ENCODE measurements at places on chromosomes 13 and 19.
A peak's percentile ranks its signal among the peaks of the same experiment; 100 is the strongest.

GRCh38 chr19:33496038-33496895 is 25.3 kb downstream of the PEPD start:
- no peak for DNase-seq

DNA sequence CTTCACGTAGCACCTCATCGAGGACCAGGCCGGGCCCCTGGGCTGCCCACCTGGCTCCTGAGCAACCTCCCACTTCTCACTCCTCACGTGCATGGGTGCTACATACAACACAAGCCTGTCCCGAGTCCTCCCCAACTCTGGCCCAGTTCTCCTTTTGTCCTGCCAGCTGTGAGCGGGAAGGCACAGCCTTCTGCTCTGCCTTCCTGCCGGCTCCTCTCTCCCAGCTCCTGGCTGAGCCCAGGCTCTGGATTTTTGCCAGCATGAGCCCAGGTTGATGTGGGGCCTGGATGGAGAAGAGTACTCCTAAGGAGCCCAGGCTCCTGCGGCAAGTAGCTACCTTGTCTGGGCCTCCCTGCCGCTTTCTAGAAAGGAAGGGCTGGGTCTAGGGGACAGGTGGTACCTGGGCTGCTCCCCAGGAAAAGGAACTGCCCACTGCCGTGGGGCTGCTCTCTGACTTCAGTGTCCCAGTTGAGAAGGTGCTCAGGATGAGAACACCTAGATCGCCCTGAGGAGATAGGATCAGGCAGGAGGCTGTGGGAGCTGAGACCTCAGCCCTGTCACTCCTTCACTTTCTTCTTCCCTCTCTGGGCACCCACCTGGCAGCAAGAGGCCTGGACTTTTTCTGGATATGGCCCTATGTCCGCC is 23.6 kb downstream of the LYL1 start:
- DNase-seq, result no peak

- DNase-seq, result no peak
These were observed 31.4 kb upstream of the GJB6 start for GRCh38 chr13:20263393-20264044.

DNA sequence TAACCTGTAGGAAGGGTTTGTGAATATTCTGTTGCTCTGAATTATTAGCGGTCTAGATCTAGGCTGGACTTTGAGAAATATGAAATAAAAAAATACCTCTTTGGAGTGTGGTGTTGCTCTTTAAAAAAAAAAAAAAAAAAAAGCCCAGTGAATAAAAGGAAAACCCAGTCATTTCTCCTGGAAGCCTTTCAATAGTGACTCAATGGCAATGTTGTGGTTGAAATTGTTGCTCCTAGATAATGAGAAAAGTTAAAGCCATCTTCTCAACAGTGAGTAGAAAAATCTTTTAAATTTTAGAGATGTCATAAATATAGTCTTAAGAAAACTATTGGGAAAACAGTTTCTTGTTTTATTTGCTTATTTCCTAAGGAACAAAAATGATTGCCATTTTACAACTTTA is 135.3 kb downstream of the RFC3 start:
- peak; percentile 59 for DNase-seq

- peak; percentile 19 for DNase-seq
These were observed 67.4 kb upstream of the CLDN10 start for GRCh38 chr13:95485045-95485517.

Measured in astrocyte of the cerebellum (primary cell).